ENCODE measurements at places on chromosomes 1 and 21. TPM values are rescaled to one million over a fixed set of nuclear protein-coding genes. Genes with fewer than 3 reads are reported as not detected.

The TMOD4 gene
- polyA plus RNA-seq, result not detected

The NBPF20 gene
- 6.8 TPM for polyA plus RNA-seq

The MROH9 gene
- polyA plus RNA-seq, result not detected

The RHBDL2 gene
- polyA plus RNA-seq, result not detected

The APCS gene
- not detected for polyA plus RNA-seq

The FAM72B gene
- 2.0 TPM for polyA plus RNA-seq

The IFI6 gene
- 1.8 TPM for polyA plus RNA-seq

Measured in neural cell (in vitro differentiated cells).